Hepatocyte (in vitro differentiated cells): ENCODE measurements at places on chromosomes 1 and 21. TPM values are rescaled to one million over a fixed set of nuclear protein-coding genes. Genes with fewer than 3 reads are reported as not detected.

GRCh38 chr1:16315437-16315836 lies 36.8 kb downstream of the FBXO42 start:
- no peaks in the 10 kb centered on the region for H3K27me3 ChIP-seq
- no peak overlapping the region for H3K27ac ChIP-seq
- no peak for DNase-seq
- H3K36me3 ChIP-seq: no peaks in the 10 kb centered on the region

DNA sequence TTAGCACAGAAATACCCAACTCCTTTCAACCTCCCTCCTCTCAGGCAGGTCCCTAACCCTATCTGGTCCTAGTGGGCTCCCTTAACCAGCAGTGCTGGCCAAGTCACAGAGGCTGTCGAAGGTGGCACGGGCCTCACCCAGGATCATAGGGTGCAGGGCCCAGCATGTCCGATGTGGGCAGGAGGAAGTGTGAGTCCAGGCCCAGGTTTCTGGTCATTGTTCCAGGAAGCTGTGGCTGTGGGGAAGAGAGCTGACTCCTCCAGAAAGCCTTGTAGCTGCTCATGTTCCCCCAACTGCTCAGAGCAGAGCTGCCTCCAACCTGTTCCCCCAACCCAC lies 2.4 kb downstream of the CCDC17 start:
- H3K36me3 ChIP-seq: no peaks in the 10 kb centered on the region
- H3K27ac ChIP-seq: no peak overlapping the region
- no peaks in the 10 kb centered on the region for H3K27me3 ChIP-seq
- DNase-seq: no peak
- H3K4me3 ChIP-seq: no peak overlapping the region

The GALE gene
- 73.6 and 89.9 TPM in 2 replicates for total RNA-seq

DNA sequence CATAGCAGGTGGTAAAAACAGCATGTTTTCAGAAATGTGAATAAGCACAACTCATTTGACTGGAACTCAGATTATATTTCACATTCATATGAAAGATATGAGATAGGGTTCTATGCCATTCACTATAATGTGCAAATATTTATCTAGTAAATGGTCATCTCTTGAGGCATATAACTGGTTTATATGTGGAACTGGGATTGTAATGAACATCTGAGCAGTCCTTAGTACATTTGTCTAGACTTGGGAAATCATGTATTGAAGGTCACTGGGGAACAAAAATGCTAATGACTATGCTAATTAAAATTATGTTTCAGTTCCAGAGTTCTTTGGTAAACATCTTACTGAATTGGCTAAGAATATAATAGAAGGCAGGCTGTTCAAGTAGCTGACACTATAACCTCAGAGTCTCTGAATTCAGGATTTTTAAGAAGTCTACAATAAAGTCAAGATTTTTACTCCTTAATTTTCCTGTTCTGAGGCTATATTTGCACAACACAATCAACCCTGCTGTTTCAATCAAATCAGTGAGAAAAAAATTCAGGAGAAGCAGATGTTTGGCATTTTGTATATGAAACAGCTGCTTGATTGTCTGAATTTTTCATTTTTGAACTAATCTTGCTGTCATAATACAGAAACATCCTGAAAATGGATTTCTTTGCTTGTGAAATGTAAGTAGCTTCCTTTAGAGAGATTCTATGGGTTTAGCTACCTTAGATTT lies 244.8 kb upstream of the RGS18 start:
- no peak for DNase-seq
- no peaks in the 10 kb centered on the region for H3K36me3 ChIP-seq
- no peaks in the 10 kb centered on the region for H3K27me3 ChIP-seq
- H3K4me3 ChIP-seq: no peak overlapping the region
- no peak overlapping the region for H3K27ac ChIP-seq
- no peaks in the 10 kb centered on the region for H3K4me1 ChIP-seq

The BGLAP gene
- 0.17 and 0.60 TPM in 2 replicates for total RNA-seq
